ENCODE measurements at places on chromosomes 1 and 21.
A peak's percentile ranks its signal among the peaks of the same experiment; 100 is the strongest.

DNA sequence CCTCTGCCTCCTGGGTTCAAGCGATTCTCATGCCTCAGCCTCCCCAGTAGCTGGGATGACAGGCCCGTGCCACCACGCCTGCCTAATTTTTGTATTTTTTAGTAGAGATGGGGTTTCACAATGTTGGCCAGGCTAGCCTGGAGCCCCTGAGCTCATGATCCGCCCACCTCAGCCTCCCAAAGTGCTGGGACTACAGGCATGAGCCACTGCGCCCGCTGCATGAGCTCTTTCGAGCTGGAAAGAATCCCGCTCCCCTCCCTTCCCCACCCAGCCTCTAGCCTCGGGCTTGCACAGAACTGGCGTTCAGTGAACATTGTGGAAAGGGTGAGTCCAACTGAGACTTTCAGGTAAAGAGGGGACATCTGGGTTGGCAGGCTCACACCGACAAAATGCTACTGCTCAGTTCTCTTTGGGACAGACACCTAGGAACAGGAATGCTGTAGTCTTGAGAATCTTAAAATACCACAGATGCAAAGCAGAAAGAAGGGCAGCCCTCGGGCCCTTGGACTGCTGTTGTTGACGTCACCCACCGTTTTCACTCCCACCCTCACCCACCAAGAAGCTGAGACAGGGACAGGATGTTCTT, 9.7 kb upstream of the GNG4 start:
- DNase-seq, result no peak

DNA sequence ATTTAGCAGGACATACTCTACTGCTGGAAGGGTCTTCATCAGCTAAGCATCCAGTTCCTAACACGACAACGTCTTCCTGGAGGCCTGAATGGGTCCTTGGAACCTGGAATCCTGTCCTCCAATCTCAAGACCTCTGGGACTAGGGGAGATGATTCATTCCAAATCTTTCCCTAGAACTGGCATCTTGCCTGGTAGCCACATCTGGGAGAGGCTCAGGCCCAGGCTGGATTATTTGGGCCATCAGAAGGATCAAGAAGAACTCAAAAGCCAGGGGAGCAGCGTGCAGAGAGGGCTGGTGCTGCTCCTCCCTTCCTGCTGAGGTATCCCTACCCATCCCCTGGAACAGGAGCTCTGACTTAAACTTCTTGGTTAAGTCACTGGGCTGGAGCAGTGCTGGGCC, 2.8 kb upstream of the PHLDA3 start:
- no peak for DNase-seq

DNA sequence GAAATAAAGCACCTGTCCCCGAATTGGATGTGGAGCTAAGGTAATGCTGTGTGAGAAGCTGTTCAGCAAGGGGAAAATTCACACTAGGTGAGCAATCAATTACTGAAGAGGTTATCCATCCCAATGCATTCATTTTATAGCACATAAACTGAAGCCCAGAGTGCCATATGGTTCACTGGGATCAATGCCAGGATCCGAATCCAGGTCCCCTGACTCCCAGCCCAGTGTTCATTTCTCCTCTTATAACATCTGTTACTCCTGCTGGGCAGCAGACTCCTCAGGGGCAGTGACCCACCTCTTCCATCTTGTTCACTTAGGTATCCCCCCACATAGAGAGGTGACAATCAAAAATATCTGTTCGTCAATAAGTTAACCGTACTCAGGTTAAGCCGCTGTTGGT, 13.2 kb upstream of the SEC16B start:
- DNase-seq, result no peak

GRCh38 chr21:20443558-20444155, 554.6 kb upstream of the NCAM2 start:
- no peak for DNase-seq

GRCh38 chr1:21239221-21239620, 51.0 kb downstream of the ECE1 start:
- DNase-seq, result no peak

DNA sequence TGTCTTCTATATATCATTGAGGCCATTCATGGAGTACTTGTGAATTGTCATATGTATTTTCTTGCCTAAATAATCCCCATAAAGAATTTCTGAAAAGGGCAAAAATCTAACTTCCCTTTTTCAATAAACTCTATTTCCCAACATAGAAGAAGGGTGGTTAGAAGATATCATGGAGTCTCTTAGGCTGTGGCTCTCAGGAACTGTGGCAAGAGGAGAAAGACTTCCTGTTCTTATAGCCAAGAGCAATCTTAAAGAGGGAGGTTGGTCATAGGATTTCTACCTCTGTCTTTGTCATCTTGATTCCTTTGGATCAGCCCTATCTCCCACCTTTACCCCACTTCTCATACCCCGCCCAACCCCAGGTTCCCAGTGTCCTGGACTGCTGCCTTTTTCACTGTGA, 175.8 kb downstream of the TYW3 start:
- DNase-seq, result no peak

DNA sequence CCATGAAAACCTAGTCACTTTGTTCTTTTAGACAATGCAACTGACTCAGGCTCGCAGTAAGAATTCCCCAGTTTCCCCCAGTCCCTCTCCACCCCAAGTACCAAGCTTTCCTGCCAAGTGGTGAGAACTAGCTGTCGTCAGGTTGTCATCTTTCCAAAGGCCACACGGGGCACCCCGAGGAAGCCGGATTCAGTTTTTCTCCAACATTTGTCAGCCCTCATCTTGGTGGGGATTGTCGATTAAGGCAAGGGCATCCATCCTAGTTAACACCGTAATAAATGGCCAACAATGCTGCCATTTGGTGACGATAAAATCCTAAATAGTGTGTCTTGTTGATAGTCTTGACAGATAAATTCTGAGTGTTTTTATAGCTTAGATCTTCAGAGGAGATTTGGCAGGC, 55.9 kb upstream of the PROX1 start:
- DNase-seq, result no peak

- DNase-seq, result no peak
Observed at GRCh38 chr1:38833146-38833545, 26.4 kb downstream of the RRAGC start.

DNA sequence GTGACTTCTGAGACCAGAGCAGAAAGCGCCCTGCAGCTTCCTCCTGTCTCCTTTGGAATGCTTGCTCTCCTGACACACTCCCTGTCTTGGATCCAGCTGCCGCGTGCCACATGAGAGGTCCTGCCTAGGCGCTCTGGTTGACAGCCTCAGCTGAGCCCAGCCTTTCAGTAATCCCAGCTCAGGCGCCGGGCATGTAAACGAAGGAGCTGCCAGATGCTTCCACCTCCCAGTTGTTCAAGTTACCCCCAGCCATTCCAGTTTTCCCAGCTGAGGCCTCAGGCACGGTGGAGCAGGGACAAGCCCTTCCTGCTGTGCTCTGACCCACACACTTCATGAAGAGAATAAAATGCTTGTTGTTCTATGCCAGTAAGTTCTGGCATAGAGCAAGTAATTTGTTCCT, 14.3 kb upstream of the CD34 start:
- DNase-seq, result no peak

DNA sequence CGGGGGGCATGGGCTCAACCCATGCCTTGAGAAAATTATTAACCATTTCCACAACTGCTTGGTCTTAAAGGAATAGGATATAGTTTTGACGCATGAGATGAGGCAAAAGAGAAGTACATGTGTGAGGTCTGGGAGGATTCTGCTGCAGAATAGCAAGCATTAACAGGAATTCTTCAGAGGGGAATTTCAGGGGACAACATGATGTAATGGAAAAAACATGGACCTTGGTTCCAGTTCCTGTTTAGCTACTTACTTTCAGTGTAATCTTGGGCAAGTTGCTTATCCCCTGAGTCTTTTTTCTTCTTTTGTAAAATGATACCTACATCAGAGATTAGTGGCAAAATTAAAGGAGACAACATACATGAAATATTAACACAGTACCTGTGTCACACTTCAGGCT, 85.6 kb downstream of the PRRX1 start:
- no peak for DNase-seq

DNA sequence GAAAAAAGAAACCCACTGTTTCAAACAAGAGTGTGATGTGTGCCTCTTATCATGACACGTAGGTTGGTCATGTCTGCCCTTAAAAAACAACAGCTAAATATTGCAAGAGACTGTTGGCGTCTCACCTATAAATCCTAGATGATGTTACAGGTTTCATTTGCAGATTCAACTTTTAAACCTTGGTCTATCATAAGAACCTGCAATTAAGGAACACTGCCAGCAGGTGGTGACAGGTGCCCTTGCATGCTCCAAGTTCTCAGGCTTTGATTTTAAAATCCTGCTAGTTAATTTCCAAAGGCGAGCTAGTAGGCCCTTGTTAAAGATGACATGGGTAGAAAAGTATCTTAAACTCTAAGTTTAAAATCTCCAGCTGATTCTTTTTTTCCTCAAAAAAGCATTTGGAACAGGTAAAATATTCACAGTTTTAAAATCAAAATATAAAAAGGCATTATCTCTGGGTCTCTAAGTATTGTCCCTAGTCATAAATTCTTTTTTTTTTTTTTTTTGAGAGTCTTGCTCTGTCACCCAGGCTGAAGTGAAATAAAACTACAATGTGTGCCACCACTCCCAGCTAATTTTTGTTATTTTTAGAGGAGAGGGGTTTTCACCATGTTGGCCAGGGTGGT, 39.1 kb downstream of the CLSTN1 start:
- peak; percentile 80 for DNase-seq

DNA sequence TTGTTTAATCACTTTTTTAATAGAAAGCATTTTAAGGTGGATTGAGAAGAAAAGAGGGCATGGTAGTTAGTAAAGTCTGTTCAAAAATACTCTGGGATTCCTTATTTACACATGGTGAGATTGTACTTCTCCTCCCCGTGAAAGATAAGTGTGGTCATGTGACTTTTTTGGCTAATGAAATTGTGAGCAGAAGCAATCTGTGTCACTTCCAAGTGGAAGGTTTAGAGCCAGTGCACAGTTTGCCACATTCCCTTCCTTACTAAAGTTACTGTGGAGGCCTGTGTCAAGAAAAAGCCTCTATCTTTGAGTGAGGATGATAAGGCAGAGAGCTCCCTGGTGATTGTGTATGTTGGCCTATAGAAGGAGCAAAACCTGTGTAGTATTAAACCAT, 471.3 kb downstream of the OMA1 start:
- no peak for DNase-seq

DNA sequence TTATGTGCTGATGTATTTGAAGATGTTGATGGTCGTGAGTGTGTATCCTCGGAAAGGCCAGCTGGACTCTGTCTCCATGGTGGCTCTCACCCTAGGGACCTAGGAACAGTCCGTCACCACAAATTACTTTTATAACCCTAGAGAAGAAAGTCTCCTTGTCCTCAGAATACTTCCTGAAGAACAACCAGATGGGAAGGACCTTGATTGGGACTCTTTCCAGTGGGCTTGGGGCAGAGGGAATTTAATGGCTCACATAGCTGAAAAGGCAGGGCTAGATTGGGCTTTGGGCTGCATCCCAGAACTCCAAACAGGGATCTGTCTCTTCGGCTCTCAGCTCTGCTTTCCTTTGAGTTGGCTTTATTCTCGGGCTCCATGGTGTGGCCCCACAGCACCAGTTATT, 90.8 kb downstream of the TBX19 start:
- DNase-seq, result no peak

DNA sequence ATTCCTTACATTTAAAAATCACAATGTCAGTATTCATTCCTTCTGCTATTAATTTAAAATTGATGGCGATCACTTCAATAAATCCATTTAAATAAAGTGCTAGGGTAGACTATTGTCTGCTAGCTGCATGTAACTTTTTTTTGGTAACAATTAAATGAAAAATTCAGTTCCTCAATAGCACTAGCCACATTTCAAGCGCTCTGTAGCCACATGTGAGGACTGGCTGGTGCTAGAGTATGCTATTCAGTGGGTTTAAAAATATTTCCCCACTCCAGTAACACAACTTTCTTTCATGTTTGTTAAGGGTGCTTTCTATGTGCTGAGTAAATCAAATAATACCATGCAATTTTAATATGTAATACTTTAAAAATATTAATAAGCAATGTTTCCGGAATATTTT, 108.2 kb downstream of the LTN1 start:
- no peak for DNase-seq

DNA sequence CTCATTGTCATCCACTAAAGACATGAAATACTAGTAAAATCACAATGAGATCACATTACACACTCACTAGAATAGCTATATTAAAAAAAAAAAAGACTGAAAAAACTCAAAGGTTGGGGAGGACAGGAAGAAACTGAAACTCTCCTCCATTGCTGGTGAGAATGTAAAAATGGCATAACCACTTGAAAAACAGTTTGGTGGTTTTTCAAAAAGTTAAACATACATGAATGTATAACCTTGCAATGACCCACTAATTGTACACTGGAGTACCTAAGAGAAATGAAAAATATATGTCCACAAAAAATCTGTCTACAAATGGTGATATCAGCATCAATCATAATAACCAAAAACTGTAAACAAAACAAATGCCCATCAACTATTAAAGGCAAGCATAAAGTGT, 44.0 kb downstream of the NRIP1 start:
- no peak for DNase-seq

GRCh38 chr1:167463080-167463479, 55.2 kb downstream of the CD247 start:
- DNase-seq, result no peak

DNA sequence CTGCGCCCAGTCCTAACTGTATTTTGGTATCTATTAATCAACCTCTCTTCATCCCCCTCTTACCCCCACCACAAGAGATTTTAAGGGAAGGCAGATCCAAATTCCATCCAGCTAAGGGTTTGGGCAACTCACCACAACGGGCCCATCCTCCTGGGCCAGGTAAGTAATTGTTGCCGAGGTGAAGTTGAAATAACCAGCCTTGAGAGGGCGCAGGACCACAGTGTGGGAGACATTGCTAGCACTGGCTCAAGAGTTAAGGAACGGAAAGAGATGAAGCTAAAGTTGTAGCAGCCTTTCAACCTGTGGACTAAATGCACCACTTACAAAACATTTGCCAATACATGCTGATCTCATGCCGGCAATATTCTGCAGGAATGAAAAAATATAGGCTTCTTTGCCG, 5.9 kb downstream of the SSR2 start:
- DNase-seq, result no peak

DNA sequence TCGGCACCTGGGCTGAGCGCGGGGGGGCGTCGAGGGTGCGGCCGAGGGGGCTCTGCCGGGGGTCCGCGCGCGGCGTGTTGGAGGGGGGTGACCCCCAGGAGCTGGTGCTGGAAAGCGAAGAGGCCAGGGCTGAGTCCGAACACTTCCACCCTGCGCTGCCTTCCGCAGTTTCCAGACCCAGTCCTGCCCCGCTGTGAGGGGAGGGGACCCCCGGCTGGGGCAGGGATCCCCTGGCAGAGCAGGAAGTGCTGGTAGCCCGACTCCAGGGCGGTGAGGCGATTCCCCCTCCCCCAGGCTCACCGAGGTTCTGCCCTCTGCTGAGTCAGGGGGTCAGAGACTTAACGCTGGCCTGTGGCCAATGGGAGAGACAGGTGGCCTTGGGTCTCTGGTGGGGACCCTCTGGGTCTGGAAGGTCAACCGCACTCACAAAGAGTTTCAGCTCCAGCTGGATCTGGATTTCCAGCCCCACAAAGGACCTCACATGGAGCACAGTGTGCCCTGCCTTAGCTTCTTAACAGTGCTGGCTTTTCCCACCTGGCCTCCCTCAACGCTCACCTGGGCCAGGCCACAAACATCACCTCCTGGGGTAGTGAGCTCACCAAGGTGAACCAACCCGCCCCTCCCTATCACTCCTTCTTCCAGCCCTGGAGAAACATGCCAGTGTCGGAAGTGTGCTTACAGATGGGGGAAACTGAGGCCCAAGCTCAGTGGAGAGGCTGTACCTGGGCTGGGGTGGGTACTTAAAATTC, 39.8 kb upstream of the SYNC start:
- no peak for DNase-seq
